ENCODE measurements at places on chromosomes 4 and X.
A peak's percentile ranks its signal among the peaks of the same experiment; 100 is the strongest.

DNA sequence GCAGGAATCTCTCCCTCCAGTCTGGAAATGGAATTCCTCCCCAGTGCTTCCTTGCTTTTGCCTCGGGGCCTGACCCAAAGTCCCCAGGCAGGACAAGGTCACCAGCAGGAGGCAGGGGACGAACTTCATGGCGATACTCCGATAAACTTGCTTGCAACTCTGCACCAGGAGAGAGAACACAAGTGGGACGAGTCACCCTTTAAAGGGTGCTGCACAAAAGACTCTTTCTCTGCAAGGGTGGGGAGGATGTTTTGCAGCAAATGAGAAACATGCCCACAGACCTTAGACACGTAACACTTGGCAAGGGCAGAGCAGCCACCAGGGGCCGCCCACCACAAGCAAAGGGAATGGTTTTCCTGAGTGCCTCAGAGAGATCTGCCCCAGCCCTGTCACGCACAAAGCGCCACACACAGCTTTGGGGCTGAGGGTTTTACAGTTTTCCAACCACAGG lies at the start of gene FGFBP2:
FGFBP2 (minus strand) TSS at position 175 of the 451 bp plus-strand sequence; CDS start at position 129, 46 bp downstream.
- DNase-seq, result peak; percentile 57

DNA sequence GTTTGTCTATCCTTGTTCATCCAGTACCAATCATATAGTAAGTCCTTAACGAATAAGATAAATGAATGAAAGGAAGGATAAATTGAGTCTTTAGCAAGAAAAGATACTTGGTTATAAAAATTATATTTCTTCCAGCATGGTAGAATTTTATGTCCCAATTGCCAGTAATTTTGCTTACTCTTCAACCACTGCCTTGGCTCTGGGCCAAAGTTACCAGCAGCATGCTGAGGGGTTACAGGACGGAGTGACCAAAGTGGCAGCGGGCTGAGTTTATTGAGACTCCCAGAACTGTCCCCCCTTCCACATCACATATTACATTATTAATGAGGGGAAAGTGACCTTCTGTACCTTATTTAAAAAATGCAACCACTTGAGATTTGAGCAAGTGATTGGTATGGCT lies 121.7 kb downstream of the RASGEF1B start:
- no peak for DNase-seq

DNA sequence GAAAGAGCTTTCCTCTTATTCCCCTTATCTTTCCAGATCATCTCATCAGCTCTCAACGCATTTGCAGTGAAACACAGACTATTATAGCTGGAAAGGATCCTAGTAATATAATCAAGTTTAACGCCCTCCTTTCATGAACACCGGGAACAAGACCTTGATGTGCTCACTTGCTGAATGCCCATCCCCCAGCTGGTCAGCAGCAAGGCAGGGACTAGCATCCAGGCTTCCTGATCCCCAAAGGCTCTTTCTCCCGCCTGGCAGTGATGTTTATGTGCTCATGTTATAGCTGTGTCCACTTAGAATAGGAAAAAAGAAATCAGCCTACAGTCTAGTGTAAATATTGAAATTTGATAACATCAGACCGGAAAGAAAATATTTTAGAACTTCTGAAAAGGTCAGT lies 24.6 kb downstream of the GPC4 start:
- no peak for DNase-seq

DNA sequence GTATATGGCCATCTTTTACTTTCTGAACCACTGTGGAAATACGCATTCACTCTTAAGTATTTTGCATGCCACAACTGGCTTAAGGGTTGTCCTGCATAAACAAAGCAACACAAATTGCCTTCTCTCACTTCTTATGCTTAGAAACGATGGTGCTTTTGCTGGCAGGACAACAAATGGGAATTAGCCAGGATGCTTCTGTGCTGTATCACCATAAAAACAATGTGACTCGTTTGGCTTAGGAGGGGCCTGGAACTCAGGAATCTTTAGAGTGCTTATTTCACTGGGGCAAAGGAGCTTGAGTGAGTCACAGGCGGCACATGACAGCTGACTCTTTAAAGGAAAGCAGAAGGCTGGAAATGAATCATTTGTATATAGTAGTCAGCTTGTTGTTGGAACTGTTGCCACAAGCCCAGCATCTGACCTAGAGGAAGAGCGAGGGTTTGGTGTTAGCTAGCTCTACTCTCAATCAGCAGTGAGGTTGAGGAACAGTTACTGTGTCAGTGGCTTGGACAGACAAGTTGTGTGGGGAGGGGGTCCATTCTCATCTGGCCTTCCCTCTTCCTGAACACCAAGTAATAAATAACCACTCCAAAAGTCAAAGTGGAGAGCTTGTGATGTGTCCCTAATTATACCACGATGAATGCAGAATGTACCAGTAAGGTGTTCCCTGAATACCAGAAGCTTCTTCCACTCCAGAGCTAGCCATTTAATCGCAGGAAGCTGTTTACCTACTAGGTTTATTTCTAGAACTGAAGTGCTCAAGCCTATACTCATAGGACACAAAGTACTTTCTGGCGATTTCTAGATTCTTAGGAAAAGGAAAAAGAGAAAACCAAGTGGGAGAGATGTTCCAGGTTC lies 293.1 kb downstream of the CAMK2D start:
- peak; percentile 7 for DNase-seq

GRCh38 chr4:88195328-88196012 lies 37.0 kb upstream of the ABCG2 start:
- DNase-seq, result no peak

DNA sequence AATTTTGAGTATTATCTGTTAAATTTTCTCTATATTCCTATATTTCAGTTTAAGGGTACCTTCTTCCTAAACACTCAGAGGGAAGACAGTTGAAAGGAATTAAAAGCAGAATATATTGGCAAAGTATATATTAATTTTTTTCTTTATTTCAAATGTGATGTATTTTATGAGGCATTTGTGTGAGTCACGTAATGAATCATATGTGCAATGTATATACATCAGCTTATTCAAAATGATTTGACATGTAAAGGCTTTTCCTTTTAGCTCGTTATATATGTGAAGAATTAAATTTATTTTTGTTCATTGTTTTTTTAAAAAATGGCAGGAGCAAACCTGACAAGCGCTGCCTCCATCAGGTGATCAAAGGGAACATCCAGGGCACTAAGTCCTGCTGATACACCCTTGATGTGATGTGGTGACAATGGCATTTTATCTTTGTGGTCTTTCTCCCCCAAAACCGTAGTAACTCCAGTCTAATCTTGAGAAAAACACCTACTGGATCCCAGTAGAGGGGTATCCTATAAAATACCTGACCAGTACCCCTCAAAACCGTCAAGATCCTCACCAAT lies 8.9 kb downstream of the WWC2 start:
- DNase-seq, result no peak

DNA sequence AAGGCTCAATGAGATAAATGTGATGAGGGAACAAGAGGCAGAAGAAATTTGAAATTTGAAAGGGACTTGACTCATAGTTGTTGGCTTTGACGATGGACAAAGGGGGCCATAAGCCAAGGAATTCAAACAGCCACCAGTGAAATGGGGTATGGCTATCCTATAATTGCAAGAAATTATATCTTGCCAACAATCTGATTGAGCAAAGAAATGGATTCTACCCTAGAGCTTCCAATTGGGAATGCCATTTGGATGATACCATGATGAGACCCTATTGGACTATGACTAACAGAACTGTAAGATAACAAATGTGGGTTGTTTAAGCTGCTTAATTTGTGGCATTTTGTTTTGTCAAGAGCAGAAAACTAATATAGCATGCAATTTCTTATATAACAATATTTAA lies 270.1 kb upstream of the ARSJ start:
- DNase-seq, result no peak

GRCh38 chr4:36209941-36210649 lies 34.2 kb downstream of the ARAP2 start:
- no peak for DNase-seq

GRCh38 chr4:87895964-87896621 lies 63.3 kb downstream of the MEPE start:
- DNase-seq, result peak; percentile 9

GRCh38 chrX:38960137-38960536 lies 158.9 kb downstream of the MID1IP1 start:
- no peak for DNase-seq

DNA sequence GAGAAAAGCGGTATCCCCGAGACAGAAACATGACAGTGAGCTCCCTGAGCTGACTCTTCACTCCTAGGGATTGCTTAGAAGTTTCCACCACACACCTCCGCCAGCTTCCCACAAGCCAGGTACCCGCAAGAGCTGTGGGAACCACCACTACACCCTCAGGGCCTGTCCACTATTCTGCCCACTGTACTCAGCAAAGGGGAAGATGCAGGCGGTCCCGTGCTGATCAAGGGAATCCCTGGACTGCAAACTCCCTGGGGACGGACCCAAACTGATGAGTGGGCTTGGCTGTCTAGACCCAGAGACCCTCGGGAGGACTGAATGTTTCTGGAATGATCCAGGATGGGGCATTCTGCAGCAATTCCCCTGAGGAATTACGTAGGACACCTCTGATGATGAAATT lies 30.2 kb downstream of the REELD1 start:
- no peak for DNase-seq
